ENCODE measurements at places on chromosomes 2 and 18.

DNA sequence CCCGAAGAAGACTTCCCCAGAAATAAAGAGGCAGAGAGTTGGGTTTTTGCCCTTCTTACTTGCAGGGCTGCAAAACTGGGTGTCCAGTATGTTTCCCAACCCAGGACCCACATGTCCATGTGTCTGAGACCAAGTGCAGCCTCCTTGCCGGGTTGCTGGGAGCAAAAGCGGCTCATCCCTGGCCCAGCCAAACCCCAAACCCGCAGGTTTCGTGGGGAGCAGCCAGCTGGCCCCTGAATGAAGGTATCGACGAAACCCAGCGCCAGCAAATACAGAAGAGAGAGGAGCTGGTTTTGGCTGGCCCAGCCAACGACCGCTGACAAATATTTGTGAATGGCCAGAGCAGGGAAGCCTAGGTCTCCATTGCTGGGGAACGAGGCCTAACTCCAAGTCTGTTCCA lies 197.1 kb downstream of the SMAD7 start:
- no peak for DNase-seq

- no peak for DNase-seq
These were observed 37.9 kb upstream of the C1GALT1C1L start for GRCh38 chr2:43714164-43714563.

DNA sequence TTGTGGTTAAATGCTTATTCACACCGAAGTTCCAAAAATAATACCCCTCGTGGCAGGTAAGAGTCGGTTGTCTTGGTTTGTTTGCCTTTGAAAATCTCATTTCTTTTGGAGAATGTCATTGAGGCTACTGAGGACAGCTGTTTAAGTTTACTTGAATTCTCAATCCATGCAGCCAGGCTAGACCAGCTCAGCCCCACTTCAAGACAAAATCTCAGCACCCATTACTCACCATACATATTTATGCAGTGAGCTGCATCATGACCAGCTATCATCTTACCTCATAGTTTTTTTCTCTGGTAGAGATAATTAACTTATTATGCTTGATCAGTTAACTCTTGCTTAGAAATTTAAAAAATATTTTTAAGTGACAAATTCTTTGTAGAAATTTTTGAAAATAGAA lies 115.9 kb downstream of the HAUS1 start:
- DNase-seq = no peak

DNA sequence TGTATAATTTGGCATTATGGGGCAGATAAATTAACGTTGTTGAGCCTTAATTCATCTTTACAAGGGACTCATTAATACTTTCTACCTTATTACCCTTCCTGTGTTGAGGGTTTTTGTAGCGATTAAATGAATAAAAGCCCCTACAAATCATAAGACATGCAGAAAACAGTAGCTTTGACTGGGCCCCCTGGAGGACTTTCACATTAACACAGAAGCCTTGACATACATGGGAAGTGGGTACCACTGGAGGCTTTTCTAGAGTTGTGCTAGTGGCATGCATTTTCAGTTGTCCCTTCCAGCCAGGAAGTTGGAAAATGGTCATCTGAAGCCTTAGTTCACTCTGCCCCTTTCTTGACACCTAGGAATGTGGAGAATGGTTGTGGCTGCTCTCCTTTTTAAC lies 30.2 kb downstream of the MTA3 start:
- DNase-seq = no peak

DNA sequence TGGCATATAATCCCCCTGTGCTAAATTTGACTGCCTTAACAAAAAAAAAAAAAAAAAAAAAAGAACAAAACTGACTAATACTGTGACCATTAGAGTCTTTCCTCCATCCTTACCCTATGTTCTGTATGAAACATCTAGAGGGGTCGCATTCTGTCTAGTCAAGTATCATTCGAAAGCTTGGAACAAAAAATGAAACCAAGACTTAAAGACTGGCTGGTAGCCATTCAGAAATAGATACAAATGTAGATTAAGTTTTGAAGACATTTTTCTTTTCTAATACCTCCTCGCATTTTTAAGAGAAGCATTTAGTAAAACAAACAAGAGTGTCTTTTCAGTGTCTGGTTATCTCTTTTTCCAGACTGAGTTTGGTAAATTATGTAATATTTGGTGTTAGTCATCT lies 66.7 kb downstream of the SPATS2L start:
- no peak for DNase-seq

DNA sequence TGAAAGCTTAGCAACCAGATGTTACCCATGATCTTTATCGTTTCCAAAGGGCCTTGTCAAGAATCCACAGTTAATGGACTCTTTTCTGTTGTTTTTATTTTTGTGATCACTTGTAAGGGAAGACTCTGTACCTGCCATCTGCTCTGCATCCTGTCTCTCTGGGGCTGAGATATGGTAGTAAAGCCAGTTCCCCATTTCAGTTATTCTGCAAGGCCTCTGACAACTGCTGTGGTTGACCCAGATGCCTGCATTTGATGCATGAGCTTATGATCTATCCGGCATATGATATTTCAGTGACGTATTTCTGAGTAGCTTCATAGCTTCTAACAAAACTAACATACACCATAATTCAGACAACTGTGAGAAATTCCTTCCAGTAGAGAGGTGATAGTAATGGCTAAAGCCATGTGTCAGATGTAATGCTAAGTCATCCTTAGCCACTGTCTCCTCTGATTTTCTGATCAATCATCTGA lies 105.1 kb downstream of the TPO start:
- no peak for DNase-seq

DNA sequence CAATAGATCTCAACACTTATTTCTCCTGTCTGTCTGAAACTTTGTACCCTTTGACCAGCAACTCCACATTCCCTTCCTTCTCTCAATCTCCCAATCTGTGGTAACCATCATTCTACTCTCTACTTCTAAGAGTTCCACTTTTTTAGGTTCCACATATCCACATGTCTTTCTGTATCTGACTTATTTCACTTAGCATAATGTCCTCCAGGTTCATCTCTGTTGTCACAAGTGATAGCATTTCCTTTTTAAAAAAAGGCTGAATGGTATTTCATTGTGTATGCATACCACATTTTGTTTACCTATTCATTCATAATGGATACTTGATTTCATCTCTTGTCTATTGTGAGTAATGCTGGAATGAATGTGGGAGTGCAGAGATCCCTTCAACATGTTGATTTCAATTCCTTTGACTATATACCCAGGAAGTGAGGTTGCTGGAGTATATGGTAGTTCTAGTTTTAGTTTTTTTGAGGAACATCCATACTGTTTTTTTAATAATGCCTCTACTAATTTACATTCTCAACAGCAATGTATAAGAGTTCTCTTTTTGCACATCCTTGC lies 18.8 kb upstream of the MMADHC start:
- DNase-seq = no peak

GRCh38 chr2:135473567-135473966 lies 57.5 kb downstream of the ZRANB3 start:
- peak; percentile 23 for DNase-seq

GRCh38 chr2:66903745-66904465 lies 469.0 kb downstream of the MEIS1 start:
- DNase-seq = no peak

GRCh38 chr18:74682141-74682990 lies 84.7 kb downstream of the ZNF407 start:
- peak; percentile 24 for DNase-seq

DNA sequence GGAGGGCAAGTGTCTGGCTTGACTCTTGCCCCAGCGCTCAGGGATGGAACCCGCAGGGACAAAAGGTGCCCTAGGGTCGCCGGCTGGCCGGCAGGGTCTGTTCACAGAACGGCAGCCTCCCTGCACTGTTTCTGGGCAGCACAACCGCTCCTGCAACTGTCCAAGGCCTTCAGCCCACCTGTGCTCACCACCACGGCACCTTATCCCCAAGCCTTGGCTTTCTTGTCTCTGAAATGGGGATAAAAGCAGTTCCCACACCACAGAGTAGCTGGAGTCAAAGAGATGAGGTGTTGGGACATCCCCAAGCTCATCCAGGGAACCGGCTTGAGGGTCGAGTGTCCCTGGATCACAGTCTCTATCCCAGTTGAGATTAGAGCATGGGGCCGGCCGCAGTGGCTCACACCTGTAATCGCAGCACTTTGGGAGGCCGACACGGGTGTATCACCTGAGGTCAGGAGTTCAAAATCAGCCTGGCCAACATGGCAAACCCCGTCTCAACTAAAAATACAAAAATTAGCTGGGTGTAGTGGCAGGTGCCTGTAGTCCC lies 4.7 kb downstream of the SNORC start:
- no peak for DNase-seq

GRCh38 chr18:72544092-72544886 lies at the start of gene CBLN2:
Gene CBLN2 (minus strand): TSS chr18:72544342. CDS start chr18:72542160, 2,182 bp downstream.
- DNase-seq = peak; percentile 66

- DNase-seq = no peak
These were observed 16.2 kb downstream of the CHCHD5 start for GRCh38 chr2:112600634-112601033.

Data from activated T-cell treated with anti-CD3 and anti-CD28 coated beads, Interleukin-2, amount 50 U/mL, for 72 hours (primary cell).